ENCODE measurements at places on chromosomes 5 and 9.
A peak's percentile ranks its signal among the peaks of the same experiment; 100 is the strongest.

DNA sequence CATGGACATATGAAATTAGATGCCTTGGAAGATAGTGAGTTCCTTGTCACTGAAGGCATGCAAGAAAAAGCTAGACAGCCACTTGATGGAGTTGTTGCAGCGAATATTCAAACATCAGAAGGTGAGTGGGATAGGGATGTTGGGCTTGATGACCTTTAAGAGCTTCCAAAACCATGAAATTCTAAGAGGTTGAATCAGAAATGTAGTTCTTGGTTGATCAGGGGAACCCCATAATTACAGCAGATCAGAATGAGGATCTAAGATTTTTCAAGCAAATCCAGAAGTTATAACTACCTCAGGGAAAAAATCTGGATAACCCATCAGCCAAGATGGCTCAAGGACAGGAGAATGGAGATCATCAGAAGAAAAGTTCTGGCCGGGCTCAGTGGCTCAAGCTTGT, 244.3 kb upstream of the NR4A3 start:
- DNase-seq = no peak

- no peak for DNase-seq
These were observed 36.4 kb upstream of the TBC1D2 start for GRCh38 chr9:98291820-98292219.

DNA sequence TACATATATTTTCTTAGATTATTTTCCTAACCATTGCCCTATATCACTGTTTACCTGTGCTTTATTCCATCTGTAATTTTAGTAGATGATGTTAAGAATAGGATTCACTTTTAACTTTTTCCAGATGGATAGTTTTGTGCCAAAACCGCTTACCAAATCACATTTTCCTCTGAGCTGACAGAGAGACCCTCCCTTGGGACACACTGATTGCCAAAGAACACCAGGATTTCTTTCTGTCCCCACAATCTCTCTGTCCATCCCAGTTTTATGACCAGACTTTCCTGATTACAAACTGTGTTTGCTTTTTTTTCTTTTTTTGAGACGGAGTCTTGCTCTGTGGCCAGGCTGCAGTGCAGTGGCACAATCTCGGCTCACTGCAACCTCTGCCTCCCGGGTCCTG, 81.3 kb upstream of the SPATA31C2 start:
- no peak for DNase-seq

GRCh38 chr9:78158286-78158685, 77.6 kb upstream of the CEP78 start:
- no peak for DNase-seq

DNA sequence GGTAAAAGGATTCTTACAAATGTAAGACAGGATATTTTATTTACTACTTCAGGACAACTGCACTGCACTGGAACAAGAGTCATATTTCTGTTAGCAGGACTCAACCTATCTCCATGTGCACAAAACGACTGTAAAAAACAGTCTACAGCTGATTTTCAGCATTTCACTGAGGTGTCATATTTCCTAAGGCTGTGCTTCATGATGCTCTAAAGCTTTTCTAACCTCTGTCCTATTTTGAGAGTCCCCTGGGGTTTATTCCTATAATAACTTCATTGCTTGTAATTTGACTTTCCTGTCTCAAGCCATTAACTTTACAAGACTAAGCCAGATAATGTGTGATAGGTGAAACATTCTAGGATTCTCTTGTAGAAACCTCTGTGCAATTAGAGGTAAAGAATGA, 472.3 kb downstream of the HINT1 start:
- DNase-seq = no peak

GRCh38 chr5:167792514-167792913, 498.9 kb upstream of the WWC1 start:
- DNase-seq = no peak

GRCh38 chr9:15612962-15613361, 60.1 kb downstream of the CCDC171 start:
- DNase-seq = no peak

- DNase-seq = no peak
These were observed 46.8 kb downstream of the CYSTM1 start for GRCh38 chr5:140221697-140222223.

- DNase-seq = no peak
These were observed 6.4 kb upstream of the CHD1 start for GRCh38 chr5:98935206-98935605.

GRCh38 chr9:8492024-8492423, 692.4 kb upstream of the DMAC1 start:
- no peak for DNase-seq

DNA sequence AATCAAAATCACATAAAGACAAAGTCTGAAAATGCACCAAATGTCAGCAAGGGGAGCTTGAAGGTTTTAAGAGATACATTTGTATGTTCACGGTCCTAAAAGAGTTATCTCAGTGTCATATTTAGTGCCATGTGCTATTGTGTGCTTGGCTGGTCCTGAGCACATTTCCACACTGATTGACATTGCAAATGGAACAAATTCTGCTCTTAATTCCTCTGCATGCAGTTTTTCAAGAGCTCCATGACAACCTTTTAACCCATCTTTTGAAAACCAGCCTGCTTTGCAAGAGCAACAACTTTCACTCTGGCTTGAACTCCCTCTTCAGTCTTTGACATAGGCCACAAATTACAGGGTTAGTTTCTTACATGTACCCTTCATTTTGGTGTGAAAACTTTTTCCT, 175.4 kb upstream of the ACTBL2 start:
- no peak for DNase-seq

GRCh38 chr9:19550009-19550408, 141.2 kb downstream of the ACER2 start:
- no peak for DNase-seq

GRCh38 chr5:97224112-97224750, 41.2 kb upstream of the RIOK2 start:
- DNase-seq = no peak

- DNase-seq = no peak
These were observed 1791.8 kb upstream of the WWC1 start for GRCh38 chr5:166499447-166500240.

GRCh38 chr5:169412831-169413230, 111.9 kb upstream of the SLIT3 start:
- no peak for DNase-seq

DNA sequence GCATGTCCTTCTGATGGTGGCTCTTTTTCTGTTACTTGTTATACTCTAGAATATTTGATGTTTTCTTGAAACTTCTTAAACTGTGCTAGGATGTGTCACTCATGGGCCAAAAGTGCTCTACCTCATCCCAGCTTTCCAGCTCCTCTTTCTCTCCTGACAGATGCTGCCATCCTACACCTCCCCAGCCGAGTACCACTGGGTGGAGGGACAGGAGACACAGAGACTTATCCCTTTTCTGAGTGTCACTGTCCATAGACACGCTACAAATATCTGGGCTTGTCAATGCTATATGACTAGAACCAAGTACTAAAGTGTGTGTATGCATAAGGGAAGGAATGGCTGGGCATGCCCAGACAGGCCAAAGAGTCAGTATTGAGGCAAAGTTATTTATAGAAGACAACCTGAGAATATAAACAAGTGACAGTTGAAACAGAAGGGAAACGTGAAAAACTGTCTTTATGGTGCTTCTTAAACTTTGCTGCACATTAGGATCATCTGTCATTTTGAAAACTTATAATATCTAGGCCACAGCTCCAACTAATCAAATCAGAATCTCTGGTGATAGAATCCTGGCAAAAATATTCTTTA, 188.0 kb downstream of the CARTPT start:
- no peak for DNase-seq

DNA sequence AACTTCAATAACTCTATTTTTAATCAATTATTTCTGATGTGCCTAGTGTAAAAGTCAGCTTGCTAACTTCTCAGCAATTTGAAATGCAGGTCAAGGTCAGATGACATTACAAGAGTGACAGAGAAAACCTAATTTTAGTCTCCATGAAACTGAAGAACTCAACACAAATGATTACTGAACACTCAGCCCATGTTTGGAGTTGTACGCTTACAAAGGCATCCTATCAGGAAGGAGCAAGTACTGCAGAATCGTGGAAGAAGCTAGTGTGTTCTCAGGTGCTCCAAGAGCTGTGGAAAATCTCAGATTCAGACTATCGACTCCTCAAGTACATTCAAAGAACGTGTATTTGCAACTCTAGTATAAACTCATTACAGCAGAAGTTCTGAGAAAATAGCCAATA, 526.7 kb downstream of the PDE4D start:
- no peak for DNase-seq

- no peak for DNase-seq
These were observed 27.2 kb downstream of the EXOSC2 start for GRCh38 chr9:130720762-130721161.

DNA sequence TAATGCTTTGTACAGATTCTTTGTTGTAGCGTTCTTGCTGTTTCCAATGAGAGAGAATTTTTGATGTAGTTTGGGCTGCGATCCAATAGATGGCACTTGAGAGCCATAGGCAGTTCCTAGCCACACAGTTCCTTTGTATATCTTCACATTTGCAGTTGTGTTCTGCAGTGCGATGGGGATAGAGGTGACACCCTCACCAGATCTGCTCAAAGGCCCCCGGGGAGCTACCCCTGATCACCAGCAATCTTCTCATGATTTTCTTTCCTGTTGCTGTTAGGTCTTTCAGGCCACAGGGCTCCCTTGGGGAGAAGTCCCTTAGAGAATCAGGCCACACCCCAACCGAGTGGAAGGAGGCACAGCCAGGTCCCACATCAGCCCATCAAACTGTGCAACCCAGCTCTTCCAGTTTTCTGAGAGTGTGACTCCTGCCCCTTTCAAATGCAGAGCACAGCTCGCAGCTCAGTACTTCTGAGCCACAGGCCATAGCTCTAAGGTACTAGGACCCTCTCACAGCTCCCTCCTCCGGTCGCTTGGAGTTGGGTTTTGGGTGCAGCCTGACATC, 353.7 kb downstream of the SLCO4C1 start:
- peak; percentile 34 for DNase-seq

GRCh38 chr5:540906-541538, 16.8 kb upstream of the SLC9A3 start:
- no peak for DNase-seq

DNA sequence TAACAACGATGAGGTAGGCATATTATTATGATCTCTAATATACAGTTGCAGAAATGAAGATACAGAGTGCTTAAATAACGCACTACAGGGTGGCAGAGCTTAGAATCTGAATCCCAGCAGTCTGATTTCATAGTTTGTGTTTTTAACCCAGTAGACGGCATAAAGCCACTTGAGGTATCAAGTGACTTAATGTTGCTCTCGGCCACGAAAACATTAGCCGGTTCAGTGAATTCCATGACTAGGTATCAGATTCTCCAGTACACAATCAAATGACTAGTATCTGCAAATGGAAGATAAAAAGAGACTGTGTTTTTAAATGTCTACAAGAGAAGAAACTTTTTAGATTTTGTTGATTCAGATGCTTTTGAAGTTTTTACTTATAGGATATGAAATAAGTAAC, 24.8 kb downstream of the SMC2 start:
- no peak for DNase-seq

DNA sequence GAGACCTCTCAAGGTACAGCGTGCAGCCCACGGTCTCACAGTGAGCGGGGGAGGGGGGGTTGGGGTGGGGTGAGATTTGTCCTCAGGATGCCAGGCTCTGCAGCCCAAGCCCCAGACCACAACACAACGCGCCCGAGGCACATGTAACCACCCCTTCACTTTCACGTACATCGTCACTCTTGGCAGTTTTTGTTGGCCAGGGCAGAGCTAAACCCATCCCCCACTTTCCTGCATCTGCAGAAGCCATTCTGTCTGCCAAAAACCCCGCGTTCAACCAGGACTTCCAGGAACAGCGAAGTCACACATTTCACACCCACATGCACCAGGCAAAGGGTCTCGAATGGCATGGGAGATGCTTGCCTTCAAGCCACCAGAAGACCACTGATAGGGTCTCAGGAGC, 9.4 kb upstream of the SMIM23 start:
- DNase-seq = no peak

DNA sequence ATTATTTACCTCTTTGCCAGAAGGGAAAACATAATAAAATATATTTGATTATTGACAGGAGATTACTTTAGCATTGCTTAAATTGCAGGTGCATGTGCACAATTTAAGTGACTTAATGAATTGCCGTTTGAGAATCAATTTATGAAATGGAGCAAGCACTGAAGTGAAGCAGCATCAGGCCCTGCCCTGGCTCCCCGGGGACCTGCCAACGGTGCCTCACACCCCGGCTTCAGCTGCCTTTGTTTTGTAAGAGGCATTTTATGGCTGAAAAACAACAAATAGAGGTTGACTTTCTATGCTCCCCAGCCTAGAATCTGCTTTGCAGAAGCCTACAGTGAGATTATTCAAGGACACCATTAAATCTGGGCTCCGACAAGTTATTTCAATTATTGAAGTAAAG, 359.1 kb upstream of the IRX4 start:
- no peak for DNase-seq

DNA sequence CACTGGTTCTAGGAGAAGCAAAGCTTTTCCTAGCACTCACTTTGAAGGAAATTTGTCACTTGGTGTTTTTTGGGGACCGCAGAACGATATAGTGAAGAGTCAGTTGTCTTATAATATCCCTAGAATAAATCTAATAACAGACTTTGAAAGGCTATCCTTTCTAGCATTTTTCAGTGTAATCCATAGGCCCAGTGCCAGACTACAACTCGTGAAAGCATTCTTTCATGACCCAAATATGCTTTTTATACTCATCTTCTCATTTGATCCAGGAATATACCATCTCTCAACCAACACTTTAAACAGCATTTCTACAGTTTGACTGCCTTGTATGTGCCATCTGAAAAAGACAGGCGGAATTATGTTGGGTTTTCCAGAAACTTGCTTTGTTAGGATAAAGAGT, 104.0 kb downstream of the ERCC6L2 start:
- DNase-seq = no peak

DNA sequence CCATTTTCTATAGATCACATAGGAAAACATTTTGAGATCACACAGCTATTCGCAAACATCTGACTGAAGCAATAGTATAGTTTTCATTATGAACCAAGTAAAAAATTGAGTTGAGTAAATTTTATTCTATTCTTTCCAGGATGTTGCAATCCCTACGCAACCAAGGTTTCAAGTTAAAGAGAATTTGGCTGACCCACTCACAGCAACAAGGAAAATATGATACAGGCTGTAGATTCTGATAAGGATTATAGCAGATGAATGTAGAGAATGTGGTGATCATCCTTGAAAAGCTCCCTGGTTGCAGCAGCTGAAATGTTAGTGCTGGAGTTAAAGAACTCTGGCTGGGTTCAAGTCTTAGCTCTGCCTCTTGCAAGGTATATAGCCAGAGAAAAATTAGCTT, 4.7 kb downstream of the ABCA1 start:
- DNase-seq = no peak

DNA sequence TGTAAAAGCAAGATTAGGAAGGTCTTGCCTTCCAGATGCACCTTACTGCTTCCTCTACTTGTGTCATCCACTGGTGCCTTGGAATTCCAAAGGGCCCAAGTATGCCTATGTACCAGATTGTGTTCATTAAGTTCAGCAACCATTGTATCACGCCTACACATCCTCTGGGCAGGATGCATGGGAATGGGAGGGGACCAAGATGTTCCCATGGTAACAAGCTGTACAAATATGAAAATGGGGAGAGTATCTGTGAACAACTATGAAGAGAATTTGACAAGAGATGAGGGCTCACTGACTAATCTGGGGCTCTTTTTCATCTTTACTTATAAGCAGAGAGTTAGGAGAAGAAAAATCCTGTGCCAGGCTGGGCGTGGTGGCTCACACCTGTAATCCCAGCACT, 137.8 kb upstream of the MAP1B start:
- DNase-seq = no peak
